Epithelial cell of prostate (primary cell): ENCODE measurements at places on chromosomes 6 and 20.

GRCh38 chr20:33662172-33662571, at the start of gene C20orf144:
Gene C20orf144 (plus strand): TSS chr20:33662327. CDS start chr20:33662346, 19 bp downstream.
- DNase-seq, result no peak

DNA sequence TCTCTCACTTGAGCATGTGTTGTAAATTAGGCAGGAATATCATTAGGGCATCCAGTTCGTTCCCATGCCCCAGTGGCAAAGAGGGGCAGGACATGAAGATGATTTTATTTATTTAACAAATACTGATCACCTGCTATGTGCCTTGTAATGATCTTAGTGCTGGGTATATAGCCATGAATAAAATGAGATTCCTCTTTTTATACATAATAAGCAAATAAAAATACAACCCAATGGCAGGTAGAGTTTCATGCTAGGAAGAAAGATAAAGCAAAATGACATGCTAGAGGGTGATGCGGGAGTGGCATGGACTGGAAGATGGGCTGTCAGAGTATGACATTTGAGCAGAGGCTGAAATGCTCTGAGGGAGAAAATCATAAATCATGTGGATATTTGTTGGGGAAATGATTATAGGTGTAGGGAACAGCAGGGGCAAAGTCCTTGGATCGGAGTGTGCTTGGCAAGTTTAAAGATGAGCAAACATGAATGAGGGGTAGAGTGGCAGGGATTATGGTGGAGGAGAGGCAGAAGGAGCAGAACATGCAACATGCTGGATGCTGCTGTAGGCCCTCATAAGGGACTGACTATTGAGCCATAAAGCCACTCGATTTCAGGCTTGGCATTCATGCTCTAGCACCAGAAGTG, 342.1 kb downstream of the PLCB1 start:
- no peak for DNase-seq

DNA sequence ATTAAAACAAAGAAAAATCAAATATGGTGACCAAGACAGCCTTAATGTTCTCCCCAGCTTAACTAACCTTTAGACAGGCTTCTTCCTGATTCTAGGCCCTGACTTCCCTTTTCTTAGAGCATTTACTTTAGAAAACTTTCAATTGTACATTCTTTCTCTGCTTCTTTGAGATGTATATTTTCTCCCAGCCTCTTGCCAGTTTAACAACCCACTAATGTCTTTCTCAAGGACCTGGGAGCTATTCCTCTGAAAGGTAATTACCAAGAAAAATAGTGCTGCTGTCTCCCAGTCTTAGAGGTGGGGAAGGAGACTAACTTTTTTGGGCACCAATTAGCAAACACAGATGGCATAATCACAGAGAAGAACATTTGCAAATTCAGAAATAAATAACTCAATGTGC, 62.8 kb upstream of the KCNQ5 start:
- DNase-seq, result no peak

GRCh38 chr6:24464253-24465038, 24.9 kb downstream of the GPLD1 start:
- no peak for DNase-seq

DNA sequence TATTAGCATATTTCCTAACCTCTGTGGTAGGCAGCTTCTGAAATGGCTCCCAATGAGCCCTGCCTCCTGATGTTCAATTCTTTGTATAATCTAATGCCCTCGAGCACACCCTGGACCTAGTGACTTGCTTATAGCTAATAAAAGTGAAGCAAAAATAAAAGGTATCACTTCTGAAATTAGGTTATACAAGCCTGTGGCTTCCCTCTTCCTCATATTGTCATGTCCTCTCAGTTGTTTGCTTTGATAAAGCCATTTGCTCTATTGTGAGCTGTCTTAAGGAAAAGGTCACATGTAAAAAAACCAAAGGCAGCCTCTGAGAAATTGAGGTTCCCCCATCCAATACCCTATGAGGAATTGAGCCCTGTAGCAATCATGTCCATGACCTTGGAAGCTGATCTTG, 442.1 kb upstream of the ADGRB3 start:
- no peak for DNase-seq
